AG08396 (cell line): ENCODE measurements at places on chromosomes 1 and 21.

GRCh38 chr1:160978510-160978927 lies 23.9 kb upstream of the ITLN2 start:
- DNase-seq, result no peak

DNA sequence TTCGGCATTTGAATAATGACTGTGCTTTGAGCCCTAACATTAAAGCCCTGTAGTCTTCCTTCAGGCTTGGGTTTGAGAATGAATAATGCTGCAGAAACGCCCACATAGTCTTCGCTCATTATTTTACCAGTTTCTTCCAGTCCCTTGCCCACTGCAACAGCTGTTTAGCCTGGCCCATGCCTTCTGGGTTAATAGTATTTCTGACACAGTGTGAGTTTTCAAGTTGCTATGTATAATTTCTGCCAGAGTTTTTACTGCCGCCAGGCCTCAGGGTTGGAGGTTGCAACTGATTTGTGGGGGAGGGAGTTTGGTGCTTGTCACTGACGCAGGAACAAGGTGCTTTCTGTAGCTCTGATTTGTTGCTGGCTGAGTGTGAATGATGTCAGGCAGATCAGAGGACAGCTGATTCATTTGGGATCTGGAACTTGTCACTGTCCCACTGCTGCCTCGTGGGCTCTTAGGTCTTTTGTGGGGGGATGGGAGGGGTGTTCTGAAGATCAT lies 109.8 kb downstream of the MAST2 start:
- peak; percentile 59 for DNase-seq

- no peak for DNase-seq
Measured at GRCh38 chr1:44675186-44675585, 672 bp downstream of the ARMH1 start.

DNA sequence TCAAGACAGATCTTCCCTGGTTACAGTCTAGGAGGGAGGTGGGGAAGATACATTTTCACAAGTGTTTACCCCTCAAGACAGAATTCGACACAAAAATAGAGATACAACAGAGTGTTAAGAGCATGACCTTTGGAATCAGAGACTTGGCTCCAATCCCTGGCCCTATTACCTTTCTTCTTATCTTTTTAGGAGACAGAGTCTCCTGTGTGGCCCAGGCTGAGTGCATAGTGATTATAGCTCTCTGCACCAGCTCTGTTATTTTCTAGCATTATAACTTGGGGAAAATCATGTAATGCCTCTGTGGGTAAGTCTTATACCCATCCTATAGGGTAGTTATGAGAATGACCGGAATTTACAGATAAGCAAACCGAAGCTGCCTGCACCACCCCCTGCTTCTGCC lies 9.8 kb downstream of the NIPAL3 start:
- no peak for DNase-seq

DNA sequence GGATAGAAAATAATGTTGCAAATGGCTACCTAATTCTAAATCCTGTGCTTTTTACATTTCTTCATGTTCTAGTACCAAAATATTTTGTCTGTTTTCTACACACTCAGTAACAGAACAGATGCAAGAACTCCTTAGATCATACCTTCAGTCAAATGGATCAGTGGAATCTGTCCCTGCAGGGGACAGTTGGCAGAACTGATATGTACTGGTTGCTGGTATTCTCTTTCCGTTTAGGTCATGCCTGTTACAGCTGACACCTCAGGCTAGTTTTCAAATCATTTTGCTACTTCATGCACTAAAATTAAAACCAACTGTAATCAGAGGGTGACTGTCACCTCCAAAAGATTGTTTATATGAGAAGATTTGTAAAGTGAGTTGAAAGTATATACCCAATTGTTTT lies 109.2 kb downstream of the TNNI3K start:
- DNase-seq, result no peak

GRCh38 chr1:200877839-200878551 lies 5.2 kb downstream of the GPR25 start:
- peak; percentile 2 for DNase-seq

- no peak for DNase-seq
Measured at GRCh38 chr1:208068407-208068806, 157.5 kb upstream of the CD34 start.

GRCh38 chr1:106380772-106381171 lies 675.7 kb upstream of the PRMT6 start:
- DNase-seq, result no peak

DNA sequence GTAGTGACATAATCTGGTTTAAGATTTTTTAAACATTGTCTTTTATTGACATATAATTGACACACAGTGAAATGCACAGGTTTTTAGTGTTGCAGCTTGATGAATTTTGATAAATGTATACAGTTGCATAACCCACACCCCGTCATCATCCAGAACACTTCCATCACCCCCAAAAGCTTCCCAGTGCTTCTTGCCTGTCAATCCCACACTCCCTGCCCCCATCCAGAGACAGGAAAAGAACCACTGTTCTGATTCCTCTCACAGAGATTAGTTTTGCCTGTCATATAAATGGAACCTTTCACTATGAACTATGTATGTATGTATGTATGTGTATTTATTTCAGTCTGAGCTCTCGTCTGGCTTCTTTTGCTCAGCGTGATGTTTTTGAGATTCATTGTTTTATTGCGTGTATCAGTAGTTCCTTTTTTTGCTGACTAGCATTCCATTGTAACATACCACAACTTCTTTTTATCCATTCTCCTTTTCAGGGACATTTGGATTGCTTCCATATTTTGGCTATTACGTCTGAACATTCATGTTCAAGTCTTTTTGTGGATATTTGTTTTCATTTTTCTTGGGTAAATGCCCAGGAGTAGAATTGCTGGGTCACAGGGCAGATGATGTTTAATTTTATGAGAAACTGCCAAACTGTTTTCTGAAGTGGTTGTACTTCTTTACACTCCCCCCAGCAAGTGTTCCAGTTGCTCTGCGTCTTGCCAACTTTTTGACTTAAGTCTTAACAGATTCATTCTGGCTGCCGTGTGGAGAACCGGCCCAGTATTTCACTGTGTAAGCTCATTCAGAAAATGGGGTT lies 8.7 kb downstream of the UBIAD1 start:
- peak; percentile 41 for DNase-seq

GRCh38 chr1:39576016-39576657 lies 453 bp downstream of the PABPC4 start:
- peak; percentile 65 for DNase-seq

GRCh38 chr21:38823737-38824123 lies 18.0 kb downstream of the ETS2 start:
- no peak for DNase-seq

GRCh38 chr1:118100686-118101514 lies 84.1 kb downstream of the SPAG17 start:
- DNase-seq, result no peak

DNA sequence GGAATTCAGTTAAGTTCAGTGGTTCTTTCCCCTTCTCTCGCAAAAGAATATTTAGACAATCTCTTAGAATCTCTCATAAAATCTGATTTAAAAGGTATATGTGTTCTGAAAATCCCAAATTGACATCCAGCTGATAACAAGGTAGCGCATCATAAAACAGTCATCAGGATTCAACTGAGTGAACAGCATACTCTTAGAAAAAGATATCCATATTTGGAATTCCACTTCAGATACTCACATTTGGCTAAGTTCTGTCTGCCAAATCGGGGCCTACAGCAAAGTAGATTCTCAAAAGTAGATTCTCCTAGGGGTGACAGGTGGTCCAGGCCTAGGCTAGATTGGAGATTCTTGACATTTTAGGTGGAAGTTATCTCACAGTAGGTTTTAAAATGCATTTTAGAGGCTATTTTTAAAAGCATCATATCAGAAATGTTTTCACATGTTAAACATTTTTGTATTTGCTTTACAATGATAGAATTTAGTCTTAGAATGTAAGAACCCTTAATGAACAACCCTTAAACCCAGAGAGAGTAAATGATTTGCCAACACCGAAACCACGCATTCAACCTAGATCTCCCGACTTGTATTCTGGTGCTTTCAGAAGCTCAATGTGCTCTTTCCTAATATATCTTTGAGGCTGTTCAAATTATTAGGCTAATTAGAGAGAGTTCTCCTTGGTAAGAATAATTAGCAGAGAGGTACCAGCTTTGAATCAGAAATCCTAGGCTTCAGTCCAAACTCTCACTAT lies 318.9 kb downstream of the LMO4 start:
- no peak for DNase-seq
